ENCODE measurements at places on chromosomes 4 and X. TPM values are rescaled to one million over a fixed set of nuclear protein-coding genes. Genes with fewer than 3 reads are reported as not detected.

Gene PCDH10
- 0.08 TPM for total RNA-seq

GRCh38 chr4:164783976-164784375 lies 30.0 kb downstream of the SMIM31 start:
- no peak for DNase-seq

- peak; percentile 6 for DNase-seq
Measured at GRCh38 chrX:134025986-134026545, 40.7 kb upstream of the GPC3 start.

DNA sequence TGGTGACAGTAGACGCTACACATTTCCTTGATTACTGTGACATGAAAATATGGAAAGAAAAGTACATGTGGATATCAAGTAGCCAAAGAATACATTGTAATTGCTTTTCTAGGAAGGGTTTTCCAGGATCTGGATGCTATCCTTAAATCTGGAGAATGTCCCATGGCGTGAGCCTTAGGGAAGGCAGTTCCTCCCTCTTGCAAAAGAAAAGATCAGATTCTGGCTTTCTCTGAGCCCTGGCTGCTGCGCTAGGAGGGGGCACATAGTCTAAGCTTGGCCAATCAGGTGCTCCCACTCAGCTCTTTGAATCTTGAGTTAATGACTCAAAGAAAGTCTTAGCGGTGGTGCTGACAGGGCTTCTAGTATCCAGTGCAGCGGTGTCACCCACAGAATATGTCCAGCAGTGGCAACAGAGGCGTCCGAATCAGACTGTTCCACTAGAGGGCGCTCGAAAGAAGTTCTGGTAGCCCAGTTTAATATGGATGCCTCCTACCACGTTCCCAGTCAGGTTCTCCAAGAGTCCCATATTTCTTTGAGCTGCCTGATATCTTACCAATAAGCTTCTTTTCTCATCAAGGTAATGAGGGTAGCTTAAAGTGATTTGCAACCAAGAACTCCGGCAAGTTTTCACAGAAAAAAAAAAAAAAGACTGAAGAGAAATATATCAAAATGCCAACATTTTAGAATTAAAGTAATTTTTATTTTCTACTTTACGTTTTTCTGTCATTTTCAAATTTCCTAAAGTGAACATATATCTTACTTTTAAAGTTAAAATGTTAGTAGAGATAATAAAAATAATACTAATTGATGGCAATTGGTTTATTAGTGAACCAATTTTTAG lies 213.4 kb upstream of the S100G start:
- DNase-seq, result peak; percentile 82

DNA sequence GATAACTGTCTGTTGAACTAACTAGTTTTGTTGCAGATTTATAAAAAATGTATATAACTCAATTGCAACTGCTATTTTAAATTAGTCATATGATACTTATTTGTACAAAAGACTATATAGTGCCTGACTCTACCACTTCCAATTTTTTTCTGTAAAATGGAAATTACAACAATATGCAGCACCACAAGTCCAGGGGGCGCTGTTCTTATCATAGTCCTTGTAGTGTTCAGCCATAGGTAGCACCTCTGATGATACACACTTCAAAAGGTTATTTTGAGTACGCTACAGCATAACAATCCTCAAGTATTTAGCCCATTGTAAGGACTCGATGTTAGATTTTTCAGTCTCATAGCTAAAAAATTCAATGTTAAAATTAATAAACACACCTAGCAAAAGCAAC lies 174.9 kb downstream of the CORIN start:
- DNase-seq, result peak; percentile 54
